ENCODE measurements at places on chromosomes 12 and 14.

DNA sequence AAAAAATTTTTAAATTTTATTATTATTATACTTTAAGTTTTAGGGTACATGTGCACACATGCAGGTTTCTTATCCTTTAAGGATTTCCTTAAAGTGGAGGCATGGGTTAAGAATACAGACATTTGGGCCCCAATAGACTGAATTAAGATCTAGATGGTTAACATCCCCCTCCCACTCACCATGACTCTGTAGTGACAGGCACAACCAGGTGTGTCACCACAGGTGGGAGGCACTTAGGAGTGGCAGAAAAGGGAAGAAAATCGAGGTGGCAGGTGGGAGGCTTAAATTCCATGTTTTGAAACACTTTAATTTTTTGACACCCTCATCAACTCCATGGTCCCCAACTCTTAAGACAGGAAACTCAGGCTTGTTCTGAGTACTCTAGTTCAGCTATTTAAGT lies 37.6 kb upstream of the GRIP1 start:
- DNase-seq = no peak

- peak; percentile 79 for DNase-seq
These were observed 66.7 kb downstream of the CCDC88C start for GRCh38 chr14:91350813-91351511.

- DNase-seq = no peak
These were observed 30.0 kb downstream of the SLC38A2 start for GRCh38 chr12:46342562-46343033.

- DNase-seq = peak; percentile 18
These were observed 3.0 kb downstream of the SSTR1 start for GRCh38 chr14:38210587-38211216.

DNA sequence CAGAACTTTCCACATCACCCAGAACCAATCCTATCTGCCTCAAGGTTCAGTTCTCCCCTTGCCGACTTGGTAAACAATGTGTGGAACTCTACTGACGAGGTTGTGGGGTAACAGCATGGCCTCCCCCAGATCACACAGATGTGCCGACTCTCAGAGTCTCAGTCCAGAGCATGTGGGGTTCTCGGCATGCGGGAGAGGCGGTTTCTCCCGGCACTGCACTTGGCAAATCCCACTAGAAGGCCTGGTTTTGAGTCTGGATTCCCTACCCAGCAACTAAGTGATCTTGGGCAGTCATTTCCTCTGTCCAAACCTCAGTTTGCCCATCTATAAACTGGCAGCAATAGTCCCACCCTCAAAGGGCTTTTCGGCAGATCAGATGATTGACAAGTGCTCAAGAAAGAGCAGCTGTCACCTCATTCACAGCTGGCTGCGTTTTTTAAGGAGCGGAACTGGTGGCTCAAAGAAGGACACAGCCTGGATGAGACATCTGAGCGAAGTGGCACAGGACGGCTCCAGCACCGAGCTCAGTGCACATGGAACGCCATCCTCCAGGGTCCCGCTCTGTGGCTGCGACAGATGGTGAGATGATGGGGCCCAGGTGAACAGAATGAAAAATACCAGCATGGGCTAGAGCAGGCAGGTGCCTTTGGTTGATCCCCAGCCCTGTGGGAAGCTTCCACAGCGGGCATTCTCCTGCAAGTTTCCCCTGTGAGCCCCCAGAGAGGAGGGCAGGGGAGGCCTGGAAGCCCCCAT lies 7.3 kb downstream of the TESC start:
- DNase-seq = no peak

- DNase-seq = no peak
These were observed 40.2 kb downstream of the GRIP1 start for GRCh38 chr12:66638666-66639065.

GRCh38 chr14:76780360-76780759 lies 19.1 kb downstream of the VASH1 start:
- no peak for DNase-seq

- peak; percentile 52 for DNase-seq
These were observed 101.2 kb downstream of the EEA1 start for GRCh38 chr12:92827836-92828431.
